ENCODE measurements at places on chromosomes 7 and 10.

DNA sequence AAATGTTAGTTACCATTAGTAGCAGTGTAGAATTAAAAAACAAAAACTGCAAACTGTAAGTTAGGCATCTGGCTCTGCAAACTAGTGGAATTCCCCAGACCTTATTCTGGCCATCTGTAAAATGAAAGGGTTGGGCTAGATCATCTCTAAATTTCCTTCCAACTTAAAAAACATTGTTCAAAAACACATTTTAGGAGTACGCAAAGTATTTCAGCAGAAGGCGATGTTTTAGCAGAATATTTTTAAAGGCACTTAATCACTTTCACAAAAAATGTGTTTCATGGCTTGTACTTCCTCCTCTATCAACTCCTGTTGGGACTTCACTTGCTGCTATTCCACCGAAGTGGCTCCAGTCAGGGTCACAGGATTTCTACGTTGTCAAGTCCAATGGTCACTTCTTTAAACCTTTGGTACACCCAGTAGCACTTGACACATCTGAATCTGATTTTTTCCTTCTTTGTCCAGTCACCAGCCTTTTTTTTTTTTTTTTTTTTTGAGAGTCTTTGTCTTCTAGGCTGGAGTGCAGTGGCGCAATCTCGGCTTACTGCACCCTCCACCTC is 169.0 kb downstream of the AHR start:
- no peak for DNase-seq

- DNase-seq: no peak
These were observed 106.0 kb downstream of the BMS1 start for GRCh38 chr10:42888504-42889095.

DNA sequence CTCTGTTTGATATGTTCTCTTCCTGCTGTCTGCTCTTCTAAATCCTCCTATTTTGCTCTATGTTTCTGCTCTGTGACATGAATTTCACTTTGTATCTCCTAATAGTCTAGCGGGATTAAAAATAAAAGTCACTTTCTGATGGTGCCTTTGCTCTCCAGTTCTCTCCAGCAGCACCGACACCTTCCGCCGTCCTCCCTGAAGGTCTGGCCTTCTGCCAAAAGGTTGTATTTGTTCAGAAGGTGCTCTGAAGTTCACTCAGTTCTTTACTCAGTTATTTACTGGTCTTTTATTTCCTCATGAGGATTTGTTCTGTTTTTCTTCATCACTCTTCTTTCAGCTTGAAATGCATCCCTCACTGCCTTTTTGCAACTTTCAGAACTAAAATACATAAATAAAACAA is 11.2 kb upstream of the EPHA1 start:
- DNase-seq: no peak

- no peak for DNase-seq
These were observed 26.8 kb downstream of the FRMPD2 start for GRCh38 chr10:48247680-48248079.

- no peak for DNase-seq
These were observed 1024.8 kb downstream of the LRMDA start for GRCh38 chr10:76456197-76456596.

GRCh38 chr7:25857376-25858067 is 294.5 kb upstream of the NFE2L3 start:
- DNase-seq: no peak

- no peak for DNase-seq
These were observed 65.9 kb upstream of the TCF7L2 start for GRCh38 chr10:112884179-112884504.

GRCh38 chr7:130299866-130300265 is 6.9 kb downstream of the CPA4 start:
- no peak for DNase-seq

DNA sequence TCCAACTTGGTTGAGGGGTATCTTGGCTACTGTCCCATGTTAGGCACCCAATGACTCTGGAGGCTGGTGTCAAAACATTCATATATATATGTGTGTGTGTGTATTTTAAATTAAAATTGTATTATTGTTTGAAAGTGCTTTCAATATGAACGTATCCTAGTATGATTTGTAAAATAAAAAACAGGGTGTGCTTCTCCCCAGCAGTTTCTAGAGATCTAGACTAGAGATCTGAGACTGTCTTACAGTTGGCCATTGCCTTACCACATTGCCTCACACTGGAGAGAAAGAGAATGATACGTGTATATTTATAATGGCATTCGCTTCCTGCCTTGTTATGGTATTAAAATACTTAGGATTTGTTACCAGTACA is 1.2 kb downstream of the BAG3 start:
- DNase-seq: no peak

- no peak for DNase-seq
These were observed 66.0 kb downstream of the ANLN start for GRCh38 chr7:36455646-36456045.

DNA sequence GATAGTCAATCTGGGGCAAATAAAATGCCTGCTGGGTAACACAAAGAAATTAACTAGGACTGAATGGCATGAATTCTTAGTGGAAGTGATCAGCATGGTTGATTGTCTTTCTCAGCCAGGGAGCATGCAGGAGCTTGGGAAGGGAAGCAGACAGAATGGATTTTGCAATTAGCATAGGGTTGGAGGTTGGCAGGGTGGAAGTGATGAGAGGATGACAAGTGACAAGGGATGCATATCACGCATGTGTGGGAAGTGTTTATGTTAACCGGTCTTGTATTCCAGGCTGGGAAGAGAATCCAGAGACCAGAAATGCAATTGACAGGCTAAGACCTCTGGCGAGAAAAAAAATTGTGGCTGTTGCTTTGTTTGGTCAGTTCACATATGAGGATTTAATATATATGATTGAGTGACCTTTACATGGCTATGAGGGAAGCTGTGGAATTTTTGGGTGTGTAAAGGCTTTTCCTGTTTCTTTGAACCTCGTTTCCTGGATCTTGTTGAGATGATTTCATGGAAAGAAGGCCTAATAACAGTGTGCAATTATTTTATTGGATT is 8.3 kb downstream of the MDFIC start:
- no peak for DNase-seq

- no peak for DNase-seq
These were observed 44.0 kb downstream of the GSDME start for GRCh38 chr7:24713039-24713793.

DNA sequence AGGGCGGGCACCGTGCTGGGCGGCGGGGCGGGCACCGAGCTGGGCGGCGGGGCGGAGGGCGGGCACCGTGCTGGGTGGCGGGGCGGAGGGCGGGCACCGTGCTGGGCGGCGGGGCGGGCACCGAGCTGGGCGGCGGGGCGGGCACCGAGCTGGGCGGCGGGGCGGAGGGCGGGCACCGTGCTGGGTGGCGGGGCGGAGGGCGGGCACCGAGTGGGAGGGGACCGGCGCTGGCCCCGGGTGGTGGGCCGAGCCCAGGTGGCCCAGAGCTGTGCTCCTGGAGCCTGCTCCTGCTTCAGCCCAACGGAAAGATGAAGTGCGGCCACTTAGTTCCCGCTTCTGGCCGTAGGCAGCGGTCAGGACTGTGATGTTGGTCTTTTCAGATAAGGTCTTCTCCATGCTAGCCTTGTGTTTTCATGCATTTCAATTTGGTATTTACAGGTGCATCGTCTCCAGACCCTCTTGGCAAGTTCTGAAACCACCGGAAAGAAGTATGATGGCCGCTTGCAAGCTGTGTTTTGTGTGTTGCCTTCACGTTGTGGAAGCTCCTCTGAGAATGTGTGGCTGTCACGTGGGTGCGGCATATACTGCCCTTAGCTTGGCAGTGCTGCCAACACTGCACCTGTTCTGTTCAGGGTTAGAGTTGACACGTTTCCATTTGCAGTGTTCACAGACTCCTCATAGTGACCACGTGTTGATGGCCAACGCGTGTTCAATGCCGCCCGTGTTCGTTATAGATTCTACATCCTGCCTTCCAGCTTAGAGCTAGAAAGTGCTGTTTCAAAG is 25.2 kb downstream of the IQCE start:
- no peak for DNase-seq

DNA sequence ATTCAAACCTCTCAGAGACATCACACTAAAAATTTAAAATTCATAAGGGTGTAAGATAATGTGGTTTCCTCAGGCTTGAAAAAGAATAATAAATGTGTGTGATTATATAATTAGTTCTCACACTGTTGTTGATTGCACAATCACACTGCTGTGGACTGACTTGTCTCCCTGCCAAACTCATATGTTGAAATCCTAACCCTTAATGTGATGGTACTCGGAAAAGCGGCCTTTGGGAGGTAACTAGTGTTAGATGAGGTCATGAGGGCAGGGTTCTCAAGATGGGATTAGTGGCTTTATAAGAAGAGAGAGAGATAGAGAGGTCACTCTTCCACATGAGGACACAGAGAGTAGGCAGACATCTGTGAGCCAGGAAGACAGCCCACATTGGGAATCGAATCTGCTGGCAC is 128.5 kb upstream of the COL1A2 start:
- no peak for DNase-seq

DNA sequence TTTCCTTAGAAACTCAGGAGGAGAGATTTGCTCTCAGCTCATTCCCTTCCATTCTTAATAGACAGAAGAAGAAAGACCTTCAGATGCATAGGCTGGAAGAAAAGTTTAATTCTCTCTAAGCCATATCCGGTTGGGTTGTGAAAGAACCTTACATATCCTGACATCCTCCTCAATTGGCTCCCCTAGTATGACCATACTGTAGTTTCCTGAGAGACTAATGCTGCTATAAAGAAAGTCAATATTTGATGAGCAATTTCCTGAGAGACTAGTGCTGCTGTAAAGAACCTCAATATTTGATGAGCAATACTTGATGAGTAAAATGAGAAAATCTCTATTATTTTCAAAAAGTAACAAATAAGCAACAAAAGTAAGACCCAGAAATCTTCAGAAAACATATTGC is 888.5 kb upstream of the SORCS1 start:
- DNase-seq: no peak

DNA sequence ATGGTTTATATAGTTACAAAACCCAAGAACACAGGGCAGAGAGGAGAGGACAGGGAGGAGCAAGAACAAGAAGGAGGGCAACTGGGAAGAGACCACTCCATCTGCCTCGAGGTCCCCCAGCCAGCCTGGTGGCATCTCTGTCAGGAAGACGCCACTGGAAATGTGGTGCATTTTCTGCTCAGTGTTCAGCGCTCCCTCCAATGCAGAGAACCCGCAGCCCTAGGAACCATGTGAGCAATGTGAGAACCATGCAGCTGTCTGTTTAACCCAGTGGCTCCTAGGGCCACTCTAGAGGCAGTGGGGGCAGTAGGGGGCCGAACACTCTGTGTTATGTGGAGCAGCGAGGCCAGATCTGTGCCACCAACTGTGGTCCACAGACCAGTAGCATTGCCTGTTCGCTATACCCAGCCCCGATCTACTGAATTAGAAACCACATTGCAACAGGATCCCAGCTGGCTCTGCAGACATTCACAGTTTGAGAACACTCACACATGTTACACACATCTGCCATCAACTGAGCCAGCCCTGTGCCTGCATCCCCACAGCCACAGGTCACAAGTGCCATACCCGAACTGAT is 110.2 kb downstream of the CPXM2 start:
- no peak for DNase-seq

- DNase-seq: no peak
These were observed 24.9 kb downstream of the SFR1 start for GRCh38 chr10:104146882-104147281.

DNA sequence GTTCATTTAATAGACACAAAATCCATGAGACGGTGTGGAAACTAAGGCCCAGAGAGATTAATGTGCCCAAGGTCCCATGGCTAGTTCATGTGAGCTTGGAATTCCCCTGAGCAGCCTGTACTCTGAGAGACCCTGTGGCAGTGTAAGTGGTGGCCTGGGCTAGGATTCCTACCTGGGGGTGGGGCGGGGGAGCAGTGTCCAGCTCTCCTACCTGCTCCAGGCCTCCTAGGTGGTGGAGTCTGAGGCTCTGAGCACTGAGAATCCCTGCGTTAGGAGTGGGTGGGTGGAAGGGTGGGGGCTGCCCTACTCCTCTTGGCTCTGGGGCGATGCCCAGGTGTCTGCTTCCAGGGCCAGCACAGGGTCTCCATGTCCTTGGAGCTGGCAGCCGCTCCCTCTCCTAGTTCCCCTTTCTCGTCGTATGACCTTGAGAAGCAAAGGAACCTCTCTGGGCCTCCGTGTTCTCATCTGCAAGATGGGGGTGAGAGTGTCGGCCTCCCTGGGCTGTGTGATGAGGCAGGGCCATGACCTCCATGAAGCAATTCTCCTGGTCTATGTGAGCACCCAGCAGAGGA is 2.5 kb downstream of the SNCG start:
- DNase-seq: no peak

DNA sequence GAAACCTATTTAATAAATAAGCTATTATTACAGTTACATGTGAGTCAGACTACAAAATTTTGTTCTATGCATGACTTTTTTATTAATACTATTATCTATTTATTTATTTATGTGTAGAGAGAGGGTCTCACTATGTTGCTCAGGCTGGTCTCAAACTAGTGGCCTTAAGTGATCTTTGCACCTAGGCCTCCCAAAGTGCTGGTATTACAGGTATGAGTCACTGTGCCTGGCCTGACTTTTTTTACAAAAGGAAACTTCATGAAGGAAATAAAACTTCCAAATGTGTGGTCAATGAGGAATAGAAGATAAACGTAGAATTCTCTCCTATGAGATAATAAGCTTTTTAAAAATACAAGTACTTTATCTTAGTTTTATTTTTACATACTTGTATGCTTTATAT is 19.0 kb downstream of the COL28A1 start:
- DNase-seq: no peak

DNA sequence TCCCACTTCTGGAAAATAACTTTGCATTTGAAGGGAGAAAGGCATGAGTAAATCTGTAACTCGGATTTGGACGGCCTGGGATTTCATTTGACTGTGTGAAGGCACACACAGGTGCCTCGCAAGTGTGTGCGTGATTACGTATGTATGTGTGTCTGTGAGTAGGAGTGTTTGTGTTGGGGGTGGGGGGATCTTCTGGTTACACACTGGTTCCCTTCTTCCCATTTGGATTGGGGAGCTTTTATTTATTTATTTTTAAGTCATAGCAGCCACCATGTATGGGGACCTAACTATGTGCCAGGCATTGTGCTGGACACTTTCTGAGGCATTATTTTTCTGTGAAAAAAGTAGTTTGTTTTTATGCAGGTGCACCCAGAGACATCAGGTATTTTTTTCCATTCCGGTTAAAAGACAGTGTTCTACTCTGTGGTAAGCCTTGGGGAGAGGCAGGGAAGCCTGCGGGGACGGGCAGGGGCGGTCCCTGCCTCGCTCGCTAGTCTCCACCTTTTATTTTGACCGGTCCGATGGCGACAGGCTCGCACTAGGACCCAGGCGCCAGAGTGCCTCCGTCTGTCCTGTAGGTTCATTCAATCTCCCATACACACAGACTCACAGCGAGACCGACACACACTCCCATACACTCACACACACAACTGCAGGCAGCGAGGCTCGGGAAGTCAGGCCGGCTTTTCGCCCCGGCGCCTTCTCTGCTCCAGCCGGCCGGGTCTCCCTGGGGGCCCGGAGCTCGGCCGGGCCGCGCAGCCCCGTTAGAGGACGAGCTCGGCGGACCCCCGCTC is at the start of gene MXI1:
Gene MXI1, plus strand, starts transcription at position 595 of the 794 bp plus-strand sequence. CDS start 204 bp downstream, outside the sequence.
- DNase-seq: peak; percentile 8

Data from esophagus squamous epithelium (tissue), 5 donors.